ENCODE measurements at places on chromosomes 11 and 22. TPM values are rescaled to one million over a fixed set of nuclear protein-coding genes. Genes with fewer than 3 reads are reported as not detected.
A peak's percentile ranks its signal among the peaks of the same experiment; 100 is the strongest.

DNA sequence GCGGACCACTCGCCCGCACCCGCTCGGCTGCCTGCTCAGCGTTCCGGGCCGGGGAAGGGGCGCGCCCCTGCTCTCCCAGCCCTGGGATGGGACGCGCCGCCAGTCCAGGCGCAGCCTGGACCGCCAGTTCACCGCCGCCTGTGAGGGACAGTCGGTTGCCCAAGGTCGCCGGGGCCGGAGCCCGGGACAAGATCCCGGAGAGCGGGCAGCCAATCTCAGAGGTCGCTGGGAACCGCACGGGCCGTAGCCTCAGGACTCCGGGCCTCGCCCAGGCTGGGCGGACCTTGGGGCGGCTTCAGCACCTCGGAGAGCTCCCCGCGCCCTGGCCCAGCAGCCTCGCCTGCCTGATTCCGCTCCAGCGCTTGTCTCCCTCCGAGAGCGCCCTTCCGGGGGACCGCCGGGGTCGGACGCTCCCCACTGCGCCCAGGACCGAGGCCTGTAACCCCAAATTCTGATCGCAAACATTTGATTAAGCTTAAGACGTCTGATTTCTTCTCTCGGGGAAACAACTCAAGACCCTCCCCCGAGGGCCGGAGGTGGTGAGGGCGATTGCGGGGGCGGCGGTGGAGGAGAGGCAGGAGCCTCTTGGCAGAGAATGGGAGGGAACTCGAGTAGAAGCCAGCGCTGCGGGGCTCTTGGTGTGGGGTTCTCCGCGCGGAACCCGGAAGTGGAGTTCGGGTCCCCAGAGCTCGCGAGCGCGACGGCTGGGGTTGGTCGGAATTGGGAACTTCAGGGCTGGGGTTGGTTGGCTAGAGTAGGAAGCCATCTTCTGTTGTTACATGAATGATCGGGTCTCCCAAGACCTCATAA is 1.1 kb upstream of the CHRM4 start:
- H3K4me1 ChIP-seq, result peaks cover 23% of the 10 kb centered on the region
- peak overlapping the region; percentile 27 for H3K4me3 ChIP-seq
- peak; percentile 54 for DNase-seq
- H3K27me3 ChIP-seq, result peaks cover 36% of the 10 kb centered on the region

OR6A2 gene
- total RNA-seq, result 0.20 TPM

HIPK3 gene
- total RNA-seq, result 283 TPM

DNA sequence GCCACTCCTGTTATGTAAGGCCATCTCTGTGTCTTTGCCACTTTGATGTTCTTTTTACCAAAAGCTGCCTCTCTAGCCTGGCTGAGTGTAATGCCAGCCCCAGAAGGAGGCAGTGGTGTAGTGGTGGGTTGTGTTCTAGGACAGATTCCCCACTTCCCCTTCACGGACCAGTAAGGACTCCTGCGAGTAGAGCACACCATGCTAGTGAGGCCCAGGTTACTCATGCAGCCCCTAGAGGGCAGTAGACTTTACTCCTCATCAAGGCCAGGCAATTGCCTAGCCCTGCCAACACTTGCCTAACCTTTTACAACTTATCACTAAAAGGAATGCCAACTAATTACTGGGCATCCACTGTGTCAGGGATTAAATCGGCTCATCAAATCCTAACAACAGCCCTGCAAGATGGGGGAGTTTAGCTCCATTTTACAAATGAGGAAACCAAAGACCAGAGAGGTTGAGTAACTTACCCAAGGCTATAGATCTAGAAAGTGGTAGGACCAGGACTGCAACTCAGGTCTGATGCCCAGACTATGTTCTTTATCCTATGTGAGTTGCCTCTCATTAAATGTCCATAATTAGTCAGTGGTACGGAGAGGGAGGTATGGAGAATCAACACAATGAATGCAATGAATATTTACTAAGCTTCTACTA is 75.3 kb downstream of the APIP start:
- H3K27ac ChIP-seq, result no peak overlapping the region
- no peaks in the 10 kb centered on the region for H3K4me1 ChIP-seq
- no peak for DNase-seq
- H3K36me3 ChIP-seq, result no peaks in the 10 kb centered on the region

- no peak overlapping the region for H3K4me3 ChIP-seq
- no peak overlapping the region for H3K27ac ChIP-seq
- DNase-seq, result no peak
- no peaks in the 10 kb centered on the region for H3K36me3 ChIP-seq
- peaks cover 29% of the 10 kb centered on the region for H3K4me1 ChIP-seq
Measured at GRCh38 chr11:12084256-12084655, 26.1 kb upstream of the MICAL2 start.

- no peaks in the 10 kb centered on the region for H3K36me3 ChIP-seq
- no peak overlapping the region for H3K27ac ChIP-seq
- no peak for DNase-seq
- H3K4me3 ChIP-seq, result no peak overlapping the region
- no peaks in the 10 kb centered on the region for H3K27me3 ChIP-seq
- H3K4me1 ChIP-seq, result no peaks in the 10 kb centered on the region
Measured at GRCh38 chr22:42217019-42217751, 53.3 kb downstream of the TCF20 start.

FADS1 gene
- 60.5 TPM for total RNA-seq

F2 gene
- not detected for total RNA-seq

CCDC15 gene
- 0.10 TPM for total RNA-seq

DNA sequence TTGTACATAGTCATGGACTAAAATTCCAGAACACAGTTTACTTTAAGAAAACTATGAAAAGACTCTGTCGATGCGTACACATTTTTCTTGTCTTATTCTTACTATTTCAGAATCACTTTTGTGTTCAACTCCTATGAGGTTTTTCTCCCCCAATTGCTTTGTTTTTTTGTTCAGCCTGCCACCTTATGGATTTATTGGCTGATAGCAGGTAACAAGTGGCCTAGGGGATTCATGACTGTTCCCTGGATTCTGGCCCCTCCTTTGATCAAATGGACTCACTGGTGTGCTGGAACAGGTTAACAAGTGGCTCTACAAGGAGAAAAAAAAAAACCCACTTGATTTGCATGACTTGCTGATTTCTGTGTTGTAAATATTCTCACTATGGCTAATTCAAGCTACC is 10.6 kb downstream of the MMP20 start:
- H3K36me3 ChIP-seq, result no peaks in the 10 kb centered on the region
- H3K4me1 ChIP-seq, result no peaks in the 10 kb centered on the region
- H3K27me3 ChIP-seq, result no peaks in the 10 kb centered on the region
- H3K27ac ChIP-seq, result no peak overlapping the region
- no peak for DNase-seq

DNA sequence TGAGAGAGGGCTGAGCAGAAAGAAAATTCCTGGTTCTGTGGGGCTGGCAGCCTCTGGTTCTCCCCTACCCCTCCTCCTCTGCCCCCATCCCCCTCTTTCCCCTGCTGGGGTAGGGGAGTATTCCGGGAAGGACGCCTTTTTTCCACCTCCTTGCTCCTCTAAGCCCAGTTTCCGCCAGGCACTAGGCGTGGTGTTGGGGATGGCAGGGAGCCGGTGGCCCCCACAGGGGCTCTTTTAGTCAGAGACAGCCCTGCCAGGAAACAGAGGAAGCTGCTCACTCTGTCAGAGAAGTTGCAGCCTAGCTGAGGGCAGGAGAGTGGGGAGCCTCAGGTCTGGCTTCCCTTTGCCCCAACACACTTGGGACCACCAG is 15.6 kb upstream of the ARHGEF17 start:
- no peaks in the 10 kb centered on the region for H3K36me3 ChIP-seq
- no peak overlapping the region for H3K27ac ChIP-seq
- no peak for DNase-seq
- H3K27me3 ChIP-seq, result no peaks in the 10 kb centered on the region
- H3K4me3 ChIP-seq, result no peak overlapping the region

CST6 gene
- 6.0 TPM for total RNA-seq

CHEK1 gene
- 0.56 TPM for total RNA-seq
